ENCODE measurements at places on chromosomes 6 and 20. TPM values are rescaled to one million over a fixed set of nuclear protein-coding genes. Genes with fewer than 3 reads are reported as not detected.

GRCh38 chr6:158467923-158468322, 92.0 kb upstream of the TMEM181 start:
- H3K4me1 ChIP-seq: no peaks in the 10 kb centered on the region
- H3K27ac ChIP-seq: no peak overlapping the region
- no peak overlapping the region for H3K4me3 ChIP-seq
- no peaks in the 10 kb centered on the region for H3K27me3 ChIP-seq

DNA sequence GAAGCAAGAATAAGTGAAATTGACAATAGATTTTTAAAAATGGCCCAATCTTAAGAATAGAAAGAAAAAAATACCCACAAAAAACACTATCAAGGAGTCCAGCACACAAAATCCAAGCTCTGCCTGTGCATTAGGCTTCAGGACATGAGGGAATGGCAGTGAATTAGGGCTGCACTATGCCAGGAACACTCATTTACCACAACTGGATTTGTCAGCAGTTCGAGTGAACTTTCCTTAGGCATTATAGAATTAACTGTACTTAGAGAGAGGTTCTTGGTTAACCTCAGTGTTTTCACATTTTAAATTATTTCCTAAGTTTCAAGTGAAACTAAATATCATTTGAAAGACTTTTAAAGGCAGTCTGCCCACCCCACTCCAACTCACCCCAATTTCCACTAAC, 34.8 kb downstream of the SLC22A3 start:
- H3K27me3 ChIP-seq: no peaks in the 10 kb centered on the region
- H3K4me1 ChIP-seq: no peaks in the 10 kb centered on the region
- no peak overlapping the region for H3K27ac ChIP-seq
- DNase-seq: no peak
- no peak overlapping the region for H3K4me3 ChIP-seq

GRCh38 chr20:25654487-25654886, 30.7 kb upstream of the NANP start:
- H3K27me3 ChIP-seq: no peaks in the 10 kb centered on the region
- H3K4me1 ChIP-seq: no peaks in the 10 kb centered on the region
- no peak for DNase-seq
- H3K27ac ChIP-seq: no peak overlapping the region
- H3K36me3 ChIP-seq: no peaks in the 10 kb centered on the region

GRCh38 chr20:41412324-41413120, 45.9 kb upstream of the EMILIN3 start:
- no peaks in the 10 kb centered on the region for H3K4me1 ChIP-seq
- DNase-seq: no peak
- no peaks in the 10 kb centered on the region for H3K27me3 ChIP-seq
- H3K36me3 ChIP-seq: peaks cover 66% of the 10 kb centered on the region
- no peak overlapping the region for H3K4me3 ChIP-seq

DNA sequence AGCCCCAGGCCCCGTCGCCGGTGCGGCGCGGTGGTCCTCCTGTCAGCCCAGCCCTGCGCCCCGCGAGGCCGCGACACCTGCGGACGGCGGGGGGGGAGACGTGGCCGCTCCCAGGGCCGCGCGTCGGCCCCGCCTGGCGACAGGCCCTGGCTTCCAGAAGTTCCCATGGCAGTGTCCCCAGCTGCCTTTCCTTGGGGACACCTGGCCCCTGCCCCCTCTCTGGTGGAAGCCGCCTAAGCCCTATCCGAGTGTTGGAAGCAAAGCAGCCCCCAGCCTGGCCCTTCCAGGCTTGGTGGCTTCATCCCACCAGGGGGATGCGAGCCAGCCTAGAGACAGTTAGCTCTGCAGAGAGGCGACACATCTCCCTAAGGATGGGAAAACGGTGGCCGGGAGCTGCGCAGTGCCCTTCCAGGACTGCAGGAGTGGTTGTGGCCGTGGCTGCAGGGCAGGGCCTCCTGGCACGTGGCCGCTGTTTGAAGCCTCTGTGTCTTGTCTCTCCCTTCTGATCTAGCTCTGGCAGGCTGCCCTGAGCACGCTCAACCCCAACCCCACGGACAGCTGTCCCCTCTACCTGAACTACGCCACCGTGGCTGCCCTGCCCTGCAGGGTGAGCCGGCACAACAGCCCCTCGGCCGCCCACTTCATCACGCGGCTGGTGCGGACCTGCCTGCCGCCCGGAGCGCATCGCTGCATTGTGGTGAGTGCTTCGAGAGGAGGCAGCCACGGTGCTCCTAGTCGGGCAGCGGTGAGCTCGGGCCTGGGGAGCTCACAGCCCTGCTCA, 816 bp downstream of the NPEPL1 start:
- DNase-seq: peak; percentile 58
- peak overlapping the region; percentile 62 for H3K27ac ChIP-seq
- peaks cover 31% of the 10 kb centered on the region for H3K4me1 ChIP-seq
- peak overlapping the region; percentile 59 for H3K4me3 ChIP-seq
- H3K27me3 ChIP-seq: no peaks in the 10 kb centered on the region
- H3K36me3 ChIP-seq: peaks cover 17% of the 10 kb centered on the region

E2F1 gene
- total RNA-seq: 0.33 TPM

CBLN4 gene
- not detected for total RNA-seq

ZBTB12 gene
- total RNA-seq: 0.52 TPM

GRCh38 chr20:51691703-51692102, 76.5 kb downstream of the ATP9A start:
- DNase-seq: no peak
- H3K27ac ChIP-seq: no peak overlapping the region
- no peaks in the 10 kb centered on the region for H3K4me1 ChIP-seq
- no peaks in the 10 kb centered on the region for H3K27me3 ChIP-seq

DNA sequence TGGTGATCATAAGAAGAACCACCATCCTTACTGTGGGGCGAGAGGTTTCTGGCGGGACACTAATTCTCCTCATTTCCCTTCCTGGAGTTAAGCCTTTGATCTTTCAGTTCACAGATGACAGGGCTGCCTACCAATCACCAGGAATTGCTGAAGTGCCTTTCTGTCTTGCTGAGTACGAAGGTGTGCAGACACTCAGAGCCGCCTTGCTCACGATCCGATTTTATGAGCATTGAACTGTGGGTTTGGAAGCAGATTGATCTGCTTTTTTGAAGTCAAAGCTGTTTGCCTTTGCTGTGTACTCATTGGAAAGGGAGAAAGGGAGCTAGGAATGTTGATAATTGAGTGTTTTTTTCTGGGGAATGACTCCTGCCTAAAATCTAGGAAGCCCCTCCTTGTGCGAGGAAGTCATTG, 129.1 kb upstream of the SALL4 start:
- DNase-seq: no peak
- H3K27ac ChIP-seq: no peak overlapping the region
- no peaks in the 10 kb centered on the region for H3K4me1 ChIP-seq
- H3K4me3 ChIP-seq: no peak overlapping the region
- no peaks in the 10 kb centered on the region for H3K36me3 ChIP-seq

EBF4 gene
- total RNA-seq: 8.5 TPM

GRCh38 chr6:90218959-90219208, 77.8 kb downstream of the BACH2 start:
- H3K36me3 ChIP-seq: no peaks in the 10 kb centered on the region
- H3K4me1 ChIP-seq: peaks cover 39% of the 10 kb centered on the region
- DNase-seq: no peak
- H3K27me3 ChIP-seq: no peaks in the 10 kb centered on the region

GRCh38 chr20:41279546-41280225, 37.8 kb downstream of the ZHX3 start:
- H3K4me1 ChIP-seq: peaks cover 27% of the 10 kb centered on the region
- H3K4me3 ChIP-seq: no peak overlapping the region
- DNase-seq: no peak
- no peaks in the 10 kb centered on the region for H3K27me3 ChIP-seq
- H3K27ac ChIP-seq: no peak overlapping the region

- no peak overlapping the region for H3K4me3 ChIP-seq
- H3K27ac ChIP-seq: no peak overlapping the region
- H3K36me3 ChIP-seq: no peaks in the 10 kb centered on the region
- no peak for DNase-seq
Observed at GRCh38 chr6:160129881-160130615, 8.4 kb downstream of the SLC22A1 start.

DNA sequence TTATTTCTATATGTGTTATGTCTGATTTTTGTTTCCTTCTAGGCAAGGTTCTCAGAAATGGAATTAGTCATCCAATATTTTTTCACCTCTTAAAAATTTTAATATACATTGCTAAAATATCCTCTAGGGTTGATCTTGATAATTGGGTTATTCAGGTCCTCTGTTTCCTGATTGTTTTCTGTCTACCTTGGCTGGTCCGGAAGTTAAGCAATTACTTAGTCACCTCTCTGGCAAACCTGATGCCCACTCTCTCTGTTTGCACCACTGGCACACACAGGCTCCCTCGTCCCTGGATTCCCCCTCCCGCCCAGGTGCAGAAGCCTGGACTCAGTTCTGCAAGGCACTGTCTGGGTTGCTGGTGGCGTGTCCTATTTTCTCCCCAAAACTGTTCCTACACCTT, 27.7 kb downstream of the CST9L start:
- no peaks in the 10 kb centered on the region for H3K27me3 ChIP-seq
- H3K36me3 ChIP-seq: no peaks in the 10 kb centered on the region
- no peak for DNase-seq
- no peak overlapping the region for H3K4me3 ChIP-seq

DNA sequence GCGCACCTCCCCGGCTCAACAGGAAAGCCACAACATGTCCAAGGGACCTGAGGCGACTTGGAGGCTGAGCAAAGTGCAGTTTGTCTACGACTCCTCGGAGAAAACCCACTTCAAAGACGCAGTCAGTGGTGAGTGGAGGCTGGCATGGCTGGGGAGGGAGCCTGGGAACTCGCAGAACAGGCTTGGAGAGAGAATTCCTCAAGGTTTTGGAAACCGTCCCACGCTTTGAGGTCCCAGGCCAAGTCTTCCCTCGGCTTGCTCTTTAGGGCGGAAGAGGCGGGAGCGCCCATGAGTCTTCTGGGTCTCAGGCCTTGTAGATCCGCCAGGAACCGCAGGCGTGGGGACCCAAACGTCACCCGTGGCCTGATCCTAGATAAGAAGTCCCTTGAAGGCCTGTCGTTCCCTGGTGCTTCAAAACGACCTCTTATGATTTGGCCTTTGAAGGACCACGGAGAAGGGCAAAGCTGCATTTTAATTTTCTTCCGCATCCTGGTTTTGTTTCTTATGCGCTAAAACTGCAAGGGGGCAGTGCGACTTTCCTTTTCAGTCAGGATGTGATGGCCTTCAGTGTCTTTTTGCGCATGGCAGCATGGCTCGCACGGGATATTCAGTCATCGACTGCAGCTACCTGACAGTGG, 2.0 kb downstream of the LAMP5 start:
- peaks cover 31% of the 10 kb centered on the region for H3K4me1 ChIP-seq
- H3K4me3 ChIP-seq: no peak overlapping the region
- H3K27me3 ChIP-seq: peaks cover 13% of the 10 kb centered on the region
- H3K27ac ChIP-seq: no peak overlapping the region

EEF1A2 gene
- 886 TPM for total RNA-seq
